ENCODE measurements at places on chromosomes 4 and X. TPM values are rescaled to one million over a fixed set of nuclear protein-coding genes. Genes with fewer than 3 reads are reported as not detected.

The RWDD4 gene
- total RNA-seq = 14.1 TPM

The MGAT4D gene
- not detected for total RNA-seq

The GABRE gene
- not detected for total RNA-seq

The TEX13D gene
- not detected for total RNA-seq

The FMR1NB gene
- total RNA-seq = not detected

The CYLC1 gene
- not detected for total RNA-seq

The DCHS2 gene
- total RNA-seq = not detected
